ENCODE measurements at places on chromosomes 5 and 9.

- no peak for DNase-seq
Measured at GRCh38 chr5:101035425-101035824, 132.3 kb upstream of the ST8SIA4 start.

GRCh38 chr9:23117616-23118015 is 671.0 kb downstream of the DMRTA1 start:
- DNase-seq: no peak

GRCh38 chr5:155885199-155885598 is 441.8 kb upstream of the SGCD start:
- no peak for DNase-seq

DNA sequence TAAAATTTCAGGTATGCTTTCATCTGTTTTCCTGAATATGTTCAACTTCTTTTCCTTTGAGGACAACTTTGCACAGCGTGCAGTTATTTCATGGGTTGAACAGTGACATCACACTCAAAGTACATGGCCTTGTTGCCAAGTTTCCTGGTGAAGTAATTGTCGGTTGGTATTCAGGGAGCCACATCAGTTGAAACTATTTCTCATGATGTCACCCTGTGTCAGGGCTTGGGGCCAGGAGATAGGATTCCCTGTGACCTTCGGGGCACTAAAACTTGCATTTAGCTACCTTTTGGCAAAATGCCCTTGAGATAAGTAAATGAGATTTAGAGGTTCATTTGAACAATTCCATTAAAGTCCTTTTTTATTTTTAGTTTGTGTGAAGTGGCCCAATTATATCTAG is 383.9 kb downstream of the SH3GL2 start:
- no peak for DNase-seq

DNA sequence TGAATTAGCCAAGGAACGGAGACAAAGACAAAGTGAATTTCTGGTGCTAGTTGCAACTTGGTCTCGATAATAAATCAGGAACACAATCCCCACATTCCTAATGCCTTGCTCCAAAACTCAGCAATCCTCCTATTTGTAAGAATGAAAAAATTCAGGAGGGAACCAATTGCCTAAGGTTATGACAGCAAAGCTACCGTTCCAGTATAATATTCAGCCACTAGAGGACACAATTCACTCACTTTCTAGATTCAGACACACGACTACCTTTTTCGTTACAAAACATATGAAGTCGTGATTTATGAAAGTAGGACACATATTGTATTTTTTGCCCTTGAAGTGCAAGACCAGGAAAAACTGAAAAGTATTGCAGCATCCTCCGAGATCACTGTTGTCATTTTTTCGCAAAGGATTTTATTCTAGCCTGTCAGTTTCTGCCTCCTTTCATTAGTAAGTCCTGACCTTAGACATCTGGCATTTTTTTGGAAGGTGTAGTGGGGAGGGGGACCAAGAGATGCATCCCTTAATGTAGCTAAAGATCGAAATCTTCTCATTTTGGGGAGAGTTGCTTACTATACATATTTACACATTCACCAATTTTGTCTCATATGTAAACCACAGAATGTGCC is 133.1 kb downstream of the DOCK8 start:
- no peak for DNase-seq

GRCh38 chr5:100430268-100431195 is 104.6 kb upstream of the FAM174A start:
- DNase-seq: no peak

- DNase-seq: no peak
Measured at GRCh38 chr9:2418619-2419018, 203.0 kb upstream of the VLDLR start.

- DNase-seq: no peak
Measured at GRCh38 chr9:107338911-107339659, 56.0 kb downstream of the RAD23B start.

- DNase-seq: no peak
Measured at GRCh38 chr5:175243441-175243840, 200.5 kb downstream of the DRD1 start.

GRCh38 chr9:128683340-128684064 is 5.5 kb upstream of the SET start:
- no peak for DNase-seq

DNA sequence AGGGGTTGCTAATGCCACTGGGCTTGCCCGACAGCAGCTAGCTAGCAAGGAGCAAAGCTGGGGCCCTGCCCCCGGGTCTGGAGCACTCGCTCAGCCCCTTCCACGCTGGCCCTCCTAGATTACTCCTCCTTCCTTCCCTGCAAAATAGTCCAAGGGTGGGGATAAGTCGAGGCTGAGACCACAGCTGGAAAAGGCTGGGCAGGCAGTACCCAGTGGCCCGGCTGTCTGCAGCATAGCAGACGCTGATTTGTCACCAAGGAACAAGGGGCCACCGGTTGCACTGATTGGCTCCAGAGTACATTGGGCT is 73.9 kb downstream of the ADAMTS2 start:
- no peak for DNase-seq

- no peak for DNase-seq
Measured at GRCh38 chr9:116604251-116604650, 82.9 kb upstream of the TRIM32 start.

- no peak for DNase-seq
Measured at GRCh38 chr5:86814315-86814714, 196.6 kb downstream of the COX7C start.
